ENCODE measurements at places on chromosomes 7 and 10. TPM values are rescaled to one million over a fixed set of nuclear protein-coding genes. Genes with fewer than 3 reads are reported as not detected.
A peak's percentile ranks its signal among the peaks of the same experiment; 100 is the strongest.

PFKP gene
- 193 TPM for total RNA-seq

OR2A1 gene
- 0.06 TPM for total RNA-seq

WEE2 gene
- not detected for total RNA-seq

SPDYE3 gene
- total RNA-seq: not detected

DNA sequence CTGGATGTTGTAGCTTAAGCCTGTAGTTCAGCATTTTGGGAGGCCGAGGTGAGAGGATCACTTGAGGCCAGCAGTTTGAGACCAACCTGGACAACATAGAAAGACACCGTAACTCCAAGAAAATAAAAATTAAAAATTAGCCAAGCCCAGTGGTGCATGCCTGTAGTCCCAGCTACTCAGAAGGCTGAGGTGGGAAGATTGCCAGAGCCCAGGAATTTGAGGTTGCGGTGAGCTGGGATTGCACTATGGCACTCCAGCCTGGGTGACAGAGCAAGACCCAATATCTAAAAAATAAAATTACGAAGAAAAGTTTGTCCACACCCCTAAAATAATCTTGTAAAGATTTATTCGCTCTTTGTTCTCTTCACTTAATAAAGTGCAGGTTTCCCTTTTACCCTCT is 951.0 kb downstream of the TYW1 start:
- H3K4me3 ChIP-seq: no peak overlapping the region
- H3K27ac ChIP-seq: no peak overlapping the region
- no peak for DNase-seq
- H3K4me1 ChIP-seq: no peaks in the 10 kb centered on the region
- no peaks in the 10 kb centered on the region for H3K27me3 ChIP-seq

- H3K27me3 ChIP-seq: peaks cover 21% of the 10 kb centered on the region
- H3K4me3 ChIP-seq: no peak within 1 kb of the TSS
- no peak within 1 kb of the TSS for H3K27ac ChIP-seq
- DNase-seq: no peak
- H3K36me3 ChIP-seq: no peaks in the 10 kb centered on the region
- no peaks in the 10 kb centered on the region for H3K4me1 ChIP-seq
Measured at GRCh38 chr10:48274636-48275035, at the start of gene FRMPD2. FRMPD2 (minus strand) TSS chr10:48274696; CDS start chr10:48274567, 129 bp downstream.

DNA sequence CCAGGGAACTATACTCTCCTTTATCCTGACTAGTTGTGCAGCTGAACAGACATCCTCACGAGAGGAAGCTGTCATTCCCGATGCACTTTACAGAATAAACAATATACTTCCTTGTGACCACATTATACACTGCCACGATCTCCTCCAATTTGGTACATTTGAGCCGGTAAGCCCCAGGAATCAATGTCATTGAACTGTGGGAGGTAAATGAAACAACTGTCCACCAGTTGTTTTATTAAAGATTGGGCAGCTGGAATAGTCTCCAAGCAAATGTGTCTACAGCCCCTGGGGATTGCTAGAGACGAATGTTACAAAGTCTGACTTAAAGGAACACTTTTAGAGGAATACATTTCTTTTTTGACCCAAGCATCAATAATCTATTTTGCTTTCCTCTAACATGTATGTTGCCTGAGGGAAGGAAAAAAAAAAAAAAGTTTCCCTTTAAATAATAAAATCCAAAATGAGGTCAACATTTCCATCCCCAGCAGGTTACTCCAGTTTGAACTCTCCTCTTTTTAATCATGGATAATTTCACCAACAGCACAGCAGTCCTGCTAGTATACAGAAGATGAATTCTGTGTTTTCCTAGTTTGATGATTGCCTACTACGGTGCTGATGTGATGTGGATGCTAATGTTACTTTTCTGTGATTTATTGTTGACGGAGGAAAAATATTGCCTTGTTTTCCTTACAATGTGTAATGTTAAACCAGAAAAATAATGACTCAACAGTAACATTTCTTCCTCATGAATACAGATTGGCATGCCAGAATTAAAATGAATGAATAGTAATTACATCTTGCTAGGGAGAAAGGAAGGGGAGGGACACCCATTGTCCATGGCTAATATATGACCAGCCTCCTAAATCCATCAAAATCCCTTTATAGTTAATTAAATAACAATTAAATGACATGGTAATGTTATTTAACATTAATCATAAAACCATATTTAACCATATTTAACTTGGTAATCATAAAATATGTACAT is 360.9 kb downstream of the NEBL start:
- no peak overlapping the region for H3K4me3 ChIP-seq
- H3K36me3 ChIP-seq: no peaks in the 10 kb centered on the region
- DNase-seq: no peak
- no peaks in the 10 kb centered on the region for H3K27me3 ChIP-seq
- H3K4me1 ChIP-seq: no peaks in the 10 kb centered on the region

DNA sequence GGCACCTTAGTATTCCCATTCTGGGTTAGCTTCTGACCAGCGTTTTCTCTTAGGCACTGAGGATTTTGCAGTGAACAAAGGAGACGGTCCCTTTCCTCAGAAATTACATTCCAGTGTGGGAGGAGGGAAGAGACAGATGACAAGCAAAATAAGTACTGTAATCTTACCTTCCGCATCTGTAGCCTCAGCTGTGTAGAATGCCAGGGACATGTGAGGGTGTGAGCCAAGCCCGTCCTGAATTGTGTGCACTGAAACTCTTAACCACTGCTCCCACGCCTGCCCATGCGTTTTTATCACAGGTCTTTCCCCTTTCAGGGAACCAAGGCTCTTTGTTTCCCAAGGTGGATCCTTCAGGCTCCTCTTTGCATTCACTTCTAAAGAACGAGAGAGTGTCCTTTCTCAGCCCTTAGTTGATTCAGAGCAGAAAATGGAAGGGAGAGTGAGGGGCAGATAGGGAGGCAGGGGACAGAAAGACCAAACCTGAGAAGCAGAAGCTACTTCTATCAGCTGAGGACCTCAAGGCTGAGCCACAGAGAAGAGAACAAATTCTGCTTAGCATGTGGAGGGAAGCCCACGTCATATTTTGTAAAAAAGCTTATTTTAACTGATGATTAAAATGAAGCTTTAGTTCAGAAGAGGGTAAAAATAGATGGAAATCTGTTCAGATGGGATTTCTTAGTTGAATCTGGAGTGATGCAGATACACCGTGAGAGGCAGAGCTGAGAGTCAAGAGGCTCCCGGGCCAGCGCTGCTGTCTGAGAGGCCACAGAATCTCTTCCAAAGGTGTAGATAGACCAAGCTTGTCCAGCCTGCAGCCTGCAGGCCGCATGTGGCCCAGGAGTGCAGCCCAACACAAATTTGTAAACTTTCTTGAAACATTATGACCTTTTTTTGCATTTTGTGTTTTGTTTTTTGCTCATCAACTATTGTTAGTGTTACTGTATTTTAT is 122.5 kb downstream of the CCNY start:
- H3K4me3 ChIP-seq: peak overlapping the region; percentile 61
- peaks cover 16% of the 10 kb centered on the region for H3K36me3 ChIP-seq
- peak overlapping the region; percentile 88 for H3K27ac ChIP-seq
- DNase-seq: no peak

DNA sequence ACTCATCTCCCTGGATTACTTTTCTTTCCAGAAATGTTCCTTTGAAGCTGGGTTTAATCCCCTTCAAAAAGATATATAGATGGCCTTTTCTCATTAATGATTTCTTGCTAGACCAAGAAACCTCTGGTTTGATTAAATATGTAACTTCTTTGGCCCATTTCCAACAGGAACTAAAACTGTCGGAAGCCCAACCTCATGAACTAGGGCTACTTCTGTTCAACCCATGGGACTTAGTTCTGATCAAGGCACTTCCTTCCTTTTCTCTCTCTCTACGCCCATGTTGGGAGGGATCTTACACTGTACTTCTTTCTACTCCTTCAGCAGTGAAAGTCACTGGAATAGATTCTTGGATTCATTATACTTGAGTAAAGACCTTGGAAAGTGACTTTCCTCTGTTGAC is 83.6 kb downstream of the TMEM106B start:
- H3K27me3 ChIP-seq: no peaks in the 10 kb centered on the region
- no peak overlapping the region for H3K4me3 ChIP-seq
- peaks cover 4% of the 10 kb centered on the region for H3K36me3 ChIP-seq
- H3K27ac ChIP-seq: no peak overlapping the region
- no peak for DNase-seq
- H3K4me1 ChIP-seq: peaks cover 8% of the 10 kb centered on the region

DNA sequence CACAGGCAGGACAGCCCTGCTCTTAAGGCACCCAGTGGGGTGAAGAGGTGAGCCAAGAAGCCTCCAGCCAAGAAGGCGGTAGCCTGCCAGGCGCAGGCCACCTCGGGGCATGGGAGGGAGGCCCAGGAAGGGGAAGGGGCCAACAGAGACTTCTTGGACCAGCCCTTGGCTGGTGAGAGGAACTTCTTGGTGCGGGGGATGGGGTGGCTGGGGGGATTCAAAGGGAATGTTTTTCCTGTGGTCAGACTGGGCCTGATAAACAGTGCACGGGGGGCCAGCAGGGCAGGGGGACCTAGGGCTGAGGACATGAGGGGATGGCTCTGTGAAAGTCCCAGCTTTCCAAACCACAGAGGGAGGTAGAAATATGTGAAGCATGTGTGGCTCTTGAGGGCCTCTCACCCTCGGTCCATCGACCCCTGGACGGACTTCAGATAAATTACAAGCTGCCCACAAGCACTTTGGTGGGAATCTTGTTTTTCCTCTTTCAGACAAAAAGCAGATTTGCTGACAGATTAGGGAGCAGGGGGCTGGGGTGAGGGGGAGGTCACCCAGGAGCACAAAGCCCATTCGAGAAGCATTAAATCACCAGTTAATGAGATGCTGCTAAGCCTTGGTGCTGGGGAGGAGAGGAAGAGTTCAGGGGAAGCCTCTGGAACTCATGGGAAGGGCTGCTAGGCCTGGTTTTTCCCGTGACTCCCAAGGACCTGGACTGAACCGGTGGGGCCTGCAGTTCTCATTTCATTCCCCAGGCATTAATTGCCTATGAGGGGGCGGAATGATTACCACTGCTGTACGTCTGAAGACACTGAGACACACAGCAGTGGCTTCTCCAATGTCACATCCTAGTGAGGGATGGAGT is 11.3 kb downstream of the CRYGN start:
- no peaks in the 10 kb centered on the region for H3K36me3 ChIP-seq
- H3K4me3 ChIP-seq: no peak overlapping the region
- H3K27ac ChIP-seq: peak overlapping the region; percentile 63
- H3K4me1 ChIP-seq: peaks cover 39% of the 10 kb centered on the region
- H3K27me3 ChIP-seq: peaks cover 5% of the 10 kb centered on the region

- no peak overlapping the region for H3K27ac ChIP-seq
- H3K36me3 ChIP-seq: no peaks in the 10 kb centered on the region
- DNase-seq: no peak
Measured at GRCh38 chr10:90998733-90999511, 78.0 kb upstream of the ANKRD1 start.

- H3K36me3 ChIP-seq: no peaks in the 10 kb centered on the region
- H3K27ac ChIP-seq: no peak overlapping the region
- DNase-seq: no peak
- H3K27me3 ChIP-seq: no peaks in the 10 kb centered on the region
- H3K4me3 ChIP-seq: no peak overlapping the region
Measured at GRCh38 chr10:125343118-125343925, 183.0 kb upstream of the CTBP2 start.

DNA sequence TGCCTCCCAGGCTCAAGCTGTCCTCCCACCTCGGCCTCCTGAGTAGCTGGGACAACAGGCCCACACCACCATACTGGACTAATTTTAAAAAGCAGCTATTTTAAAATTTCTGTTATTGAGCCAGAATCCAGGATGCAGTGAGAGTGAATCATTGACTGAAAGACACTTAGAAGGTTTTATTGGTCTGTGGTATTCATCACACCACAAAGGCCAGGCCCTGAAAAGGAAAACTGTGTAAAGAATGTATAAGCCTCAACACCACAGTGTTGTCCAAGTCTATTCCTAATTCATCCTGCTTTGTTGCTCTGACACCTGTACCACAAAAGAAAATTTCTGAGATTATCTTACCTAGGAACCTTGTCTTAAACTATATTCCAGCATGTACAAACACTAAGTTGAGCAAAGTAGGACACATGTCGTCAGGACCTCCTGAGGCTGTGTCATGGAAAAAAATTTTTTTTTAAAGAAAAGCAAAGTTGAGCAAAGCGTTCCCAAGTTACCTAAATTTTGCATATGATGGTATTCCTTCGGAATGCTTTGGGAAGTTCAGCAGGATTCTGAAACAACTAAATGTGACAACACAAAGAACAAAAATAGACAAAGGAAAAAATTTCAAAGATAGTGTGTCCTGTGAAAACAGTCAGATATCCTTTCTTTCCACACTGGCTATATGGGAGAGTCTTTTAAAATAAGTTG is 129.6 kb upstream of the MKLN1 start:
- no peak overlapping the region for H3K4me3 ChIP-seq
- no peak overlapping the region for H3K27ac ChIP-seq
- no peaks in the 10 kb centered on the region for H3K36me3 ChIP-seq
- peaks cover 3% of the 10 kb centered on the region for H3K27me3 ChIP-seq

DNA sequence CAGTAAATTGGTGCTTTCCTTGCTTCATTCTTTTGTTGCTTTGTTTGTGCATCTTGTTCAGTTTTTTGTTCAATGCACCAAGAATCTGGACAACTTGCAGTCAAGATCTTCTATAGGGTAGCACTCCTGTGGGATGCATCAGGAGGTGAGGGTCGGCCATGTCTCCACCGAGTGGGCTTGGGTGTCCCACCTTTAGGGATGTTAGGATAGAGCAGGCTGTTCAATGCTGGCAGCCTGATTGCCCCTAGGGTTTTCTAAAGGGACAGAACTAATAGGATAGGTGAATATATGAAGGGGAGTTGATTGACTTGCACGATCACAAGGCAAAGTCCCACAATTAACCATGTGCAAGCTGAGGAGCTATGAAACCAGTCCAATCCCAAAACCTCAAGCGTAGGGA is 109.9 kb downstream of the GLRX3 start:
- H3K4me3 ChIP-seq: no peak overlapping the region
- DNase-seq: no peak
- peaks cover 8% of the 10 kb centered on the region for H3K4me1 ChIP-seq
- H3K27me3 ChIP-seq: peaks cover 29% of the 10 kb centered on the region
- peaks cover 2% of the 10 kb centered on the region for H3K36me3 ChIP-seq
